Vagina (tissue), 2 donors: ENCODE measurements at places on chromosomes 6 and 20.
A peak's percentile ranks its signal among the peaks of the same experiment; 100 is the strongest.

DNA sequence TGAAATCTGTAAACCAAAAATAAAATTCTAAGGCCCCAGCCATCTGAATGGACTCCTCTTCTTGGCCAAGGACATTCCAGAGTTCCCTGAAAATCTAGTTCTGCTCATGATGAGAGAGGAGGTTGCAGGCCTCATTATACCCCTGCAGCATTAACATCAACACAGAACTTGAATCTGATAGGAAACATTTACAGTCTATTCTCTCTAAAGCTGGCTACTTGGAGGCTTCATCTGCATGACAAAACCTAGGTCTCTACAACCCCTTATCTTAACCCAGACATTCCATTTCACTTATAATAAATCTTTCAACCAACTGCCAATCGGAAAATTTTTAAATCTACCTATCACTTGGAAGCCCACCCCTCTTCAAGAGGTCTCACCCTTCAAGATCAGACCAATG is 15.7 kb downstream of the RTN4IP1 start:
- DNase-seq = no peak

GRCh38 chr20:41499064-41499463 is 119.1 kb downstream of the CHD6 start:
- DNase-seq = no peak

DNA sequence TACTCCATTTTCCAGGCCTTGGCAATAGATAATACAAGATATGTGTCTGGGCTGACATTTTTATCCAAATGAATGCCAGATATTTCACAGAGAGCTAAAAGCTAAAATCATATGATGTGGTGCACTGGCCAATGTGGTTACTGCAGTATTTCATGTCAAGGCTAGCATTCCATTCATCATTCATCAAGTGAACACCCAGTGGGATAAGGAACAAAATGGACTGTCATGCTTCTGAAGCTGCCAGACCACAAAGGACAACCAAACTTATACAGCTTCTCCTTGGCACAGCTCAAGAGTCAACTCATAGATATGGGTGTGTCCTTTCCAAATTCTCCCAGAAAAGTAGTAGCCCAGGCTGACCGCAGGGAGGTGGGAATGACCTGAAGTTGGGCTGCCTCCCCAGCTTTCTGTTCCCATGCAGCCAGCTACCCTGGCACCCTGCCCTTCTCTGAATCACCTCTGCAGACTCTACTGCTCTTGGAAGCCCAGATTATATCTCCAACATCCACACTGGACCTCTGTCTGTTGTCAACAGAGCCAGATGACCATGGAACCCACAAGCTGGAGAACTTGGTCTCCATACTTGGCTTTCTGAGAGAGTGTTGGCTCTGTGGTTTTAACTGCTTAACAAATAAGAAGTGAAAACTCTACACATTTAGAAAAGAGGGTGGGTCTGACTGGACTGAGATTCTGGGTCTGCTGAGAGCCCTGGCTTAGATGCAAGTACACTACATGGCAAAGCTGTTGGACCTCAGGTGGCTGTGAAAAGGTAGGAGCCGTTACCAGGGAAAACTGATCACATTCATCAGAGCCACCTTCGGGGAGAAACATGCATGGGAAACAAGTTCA is 122.8 kb downstream of the ALDH8A1 start:
- peak; percentile 95 for DNase-seq

DNA sequence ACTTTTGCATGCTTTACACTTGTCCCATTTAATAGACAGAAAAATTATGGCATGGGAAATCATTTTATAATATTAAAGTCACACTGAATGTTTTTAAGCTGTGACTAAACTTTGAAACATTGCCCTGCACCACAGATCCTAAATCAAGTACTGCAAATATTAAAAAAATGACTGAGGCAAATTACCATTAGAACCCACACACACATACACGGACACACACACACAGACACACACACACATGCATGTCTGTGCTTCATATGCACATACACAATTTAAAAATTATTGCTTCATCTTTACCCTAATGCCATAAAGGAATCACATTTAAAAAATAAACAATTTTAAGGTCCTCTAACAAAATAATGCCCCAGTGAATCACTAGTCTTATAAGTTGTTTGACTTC is 19.9 kb downstream of the CYP24A1 start:
- no peak for DNase-seq

GRCh38 chr6:129525055-129525454 is 184.9 kb downstream of the ARHGAP18 start:
- no peak for DNase-seq

DNA sequence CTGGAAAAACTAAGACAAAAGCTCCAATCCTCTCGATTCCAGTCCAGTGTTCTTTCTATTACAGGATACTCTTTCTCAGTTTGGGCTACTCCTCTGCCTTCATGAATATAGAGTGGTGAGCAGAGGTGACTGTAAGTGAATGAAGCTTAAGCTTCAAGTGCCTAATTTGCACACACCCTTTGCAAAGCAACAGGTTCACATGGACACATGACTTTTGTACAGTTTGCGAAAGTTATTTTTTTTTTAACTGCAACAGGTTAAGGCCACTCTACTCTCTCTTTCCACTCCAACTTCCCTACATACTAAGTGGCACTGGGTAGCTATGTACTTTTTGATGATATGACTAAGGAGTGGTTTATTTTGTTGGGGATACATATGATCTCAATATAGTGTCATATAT is 19.4 kb upstream of the HEY2 start:
- no peak for DNase-seq

DNA sequence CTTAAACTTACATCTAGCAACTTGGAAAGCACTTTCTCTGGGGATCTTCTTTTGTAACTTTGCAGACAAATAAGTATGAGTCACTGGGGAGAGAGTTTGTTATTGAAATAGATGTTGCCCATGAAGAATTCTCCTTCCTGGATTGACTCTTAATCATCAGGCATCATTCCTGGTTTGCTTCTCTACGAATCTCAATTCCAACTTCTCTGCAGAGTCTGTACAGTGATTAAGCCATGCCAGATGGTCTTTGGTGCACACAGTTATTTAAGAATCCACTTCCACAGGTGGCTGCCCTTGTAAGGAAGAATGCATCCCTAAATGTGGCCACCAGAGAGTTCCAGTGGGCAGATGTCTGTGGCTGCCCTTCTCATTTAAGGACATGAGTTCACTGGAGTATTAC is 25.7 kb downstream of the MYCT1 start:
- no peak for DNase-seq

GRCh38 chr6:134233180-134233955 is 84.5 kb downstream of the SGK1 start:
- DNase-seq = no peak

DNA sequence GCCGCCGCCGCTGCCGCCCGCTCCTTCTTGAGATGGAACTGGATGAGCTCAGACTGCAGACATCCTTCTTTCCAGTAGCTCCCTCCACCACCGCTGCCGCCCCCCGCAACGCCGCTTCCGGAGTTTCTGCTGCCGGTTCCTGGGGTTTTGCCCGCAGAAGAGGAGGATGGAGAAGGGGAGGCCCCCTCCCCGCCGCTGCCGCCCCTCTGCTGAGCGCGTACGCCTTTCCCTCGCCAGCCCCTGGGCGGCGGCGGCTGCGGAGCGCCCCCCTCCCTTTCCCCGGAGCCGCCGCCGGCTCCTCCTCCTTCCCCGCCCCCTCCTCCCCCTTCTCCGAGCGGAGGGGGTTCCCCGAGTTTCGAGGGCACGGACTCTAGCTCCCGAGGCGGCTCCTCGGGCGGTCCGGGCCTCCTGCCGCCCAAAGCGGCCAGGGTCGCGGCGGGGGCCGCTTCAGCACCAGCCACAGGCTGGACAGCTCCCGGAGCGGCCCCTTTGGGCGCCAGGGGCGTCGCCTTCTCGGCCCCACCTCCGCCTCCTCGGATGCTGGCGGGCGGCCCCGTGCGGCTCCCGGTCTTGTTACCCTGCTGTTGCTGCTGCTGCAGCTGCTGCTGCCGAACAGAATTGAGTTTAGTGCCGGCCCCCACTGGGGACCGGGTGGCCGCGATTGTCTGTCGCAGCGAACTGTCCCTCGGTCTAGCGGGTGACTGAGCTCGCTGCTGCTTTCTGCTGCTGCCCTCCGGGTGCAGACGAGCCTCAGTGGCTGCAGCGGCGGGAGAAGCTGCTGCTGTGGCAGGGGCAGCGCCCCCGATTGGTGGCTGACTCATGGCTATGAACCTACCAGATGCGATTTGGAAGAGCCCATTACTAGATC is 3.1 kb downstream of the MTCL3 start:
- DNase-seq = no peak

DNA sequence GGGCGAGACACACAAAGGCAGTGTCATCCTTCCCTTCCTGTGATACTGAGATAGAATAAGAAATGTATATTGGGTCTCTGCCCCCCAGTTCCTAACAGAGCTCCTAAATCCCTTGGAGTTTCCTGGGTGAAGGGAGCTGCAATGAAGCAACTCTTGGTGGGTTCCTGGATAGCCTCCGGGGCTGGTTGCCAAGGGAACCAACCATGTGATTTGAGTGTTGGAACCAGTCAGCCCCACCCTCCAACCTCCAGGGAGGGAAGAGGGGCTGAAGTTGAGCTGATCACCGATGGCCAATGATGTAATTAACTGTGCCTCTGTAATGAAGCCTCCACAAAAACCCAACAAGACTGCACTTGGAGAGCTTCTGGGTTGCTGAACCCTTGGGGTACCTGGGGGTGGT is 116.6 kb downstream of the SLC22A3 start:
- DNase-seq = no peak

GRCh38 chr6:105199711-105200110 is 19.9 kb upstream of the POPDC3 start:
- DNase-seq = no peak

DNA sequence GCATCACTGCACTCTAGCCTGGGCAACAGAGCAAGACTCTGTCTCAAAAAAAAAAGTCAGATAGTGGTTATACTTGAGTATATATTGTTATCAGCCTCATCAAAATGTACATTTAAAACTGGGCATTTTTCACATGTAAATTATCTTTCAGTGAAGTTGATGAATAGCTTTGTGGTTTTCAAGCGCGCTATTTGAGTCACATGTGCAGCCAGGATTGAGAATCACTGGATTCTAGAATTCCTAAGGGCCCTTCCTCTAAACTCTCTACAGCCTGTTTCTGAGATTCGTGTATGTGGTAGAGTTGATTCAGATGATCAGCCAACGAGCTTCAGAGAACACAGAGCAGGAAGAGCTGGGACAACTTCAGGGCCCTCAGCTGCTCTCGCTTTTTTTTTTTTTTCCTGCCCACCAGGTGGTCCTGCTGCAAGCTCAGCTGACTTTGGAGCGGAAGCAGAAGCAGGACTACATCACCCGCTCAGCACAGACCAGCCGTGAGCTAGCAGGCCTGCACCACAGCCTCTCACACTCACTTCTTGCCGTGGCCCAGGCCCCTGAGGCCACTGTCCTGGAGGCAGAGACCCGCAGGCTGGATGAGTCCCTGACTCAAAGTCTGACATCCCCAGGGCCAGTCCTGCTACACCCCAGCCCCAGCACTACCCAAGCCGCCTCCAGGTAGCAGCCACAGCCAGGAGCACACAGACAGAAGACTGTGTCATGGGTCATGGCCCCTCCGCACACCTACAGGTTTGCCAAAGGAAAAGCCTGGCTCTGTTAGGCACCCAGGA is 18.3 kb downstream of the C20orf173 start:
- no peak for DNase-seq

DNA sequence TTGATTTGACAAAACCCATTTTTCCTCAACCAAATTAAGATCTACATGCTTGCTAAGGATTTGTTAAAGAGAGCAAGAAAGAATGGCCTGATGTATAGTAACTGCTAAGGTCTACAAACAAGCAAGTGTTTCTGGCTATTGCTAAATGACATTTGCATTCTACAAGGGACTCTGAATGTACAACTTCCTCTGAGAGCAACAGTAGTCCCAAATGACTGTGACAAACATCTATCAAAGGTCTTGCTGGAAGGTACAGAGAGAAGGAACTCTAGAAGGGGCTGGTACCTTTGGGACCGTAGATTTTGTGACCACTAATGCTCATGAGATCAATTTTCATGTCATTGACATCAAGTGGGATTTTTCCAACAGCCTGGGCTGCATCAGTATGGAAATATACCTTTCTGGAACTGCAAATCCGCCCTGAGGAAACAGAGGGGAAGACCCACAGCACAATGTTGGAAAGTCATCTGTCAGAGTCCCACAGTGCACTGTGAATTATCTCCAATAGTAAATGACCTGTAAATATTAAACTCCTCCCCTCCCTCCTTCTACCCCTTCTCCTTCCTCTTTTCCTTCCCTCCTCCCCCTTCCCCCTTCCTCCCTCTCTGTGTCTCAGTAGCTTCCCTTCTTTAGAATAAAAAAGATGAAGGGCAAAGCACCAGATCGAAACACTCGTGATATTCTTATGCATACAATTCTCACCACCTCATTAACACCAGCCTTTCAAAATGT is 15.9 kb upstream of the CPNE1 start:
- DNase-seq = no peak

DNA sequence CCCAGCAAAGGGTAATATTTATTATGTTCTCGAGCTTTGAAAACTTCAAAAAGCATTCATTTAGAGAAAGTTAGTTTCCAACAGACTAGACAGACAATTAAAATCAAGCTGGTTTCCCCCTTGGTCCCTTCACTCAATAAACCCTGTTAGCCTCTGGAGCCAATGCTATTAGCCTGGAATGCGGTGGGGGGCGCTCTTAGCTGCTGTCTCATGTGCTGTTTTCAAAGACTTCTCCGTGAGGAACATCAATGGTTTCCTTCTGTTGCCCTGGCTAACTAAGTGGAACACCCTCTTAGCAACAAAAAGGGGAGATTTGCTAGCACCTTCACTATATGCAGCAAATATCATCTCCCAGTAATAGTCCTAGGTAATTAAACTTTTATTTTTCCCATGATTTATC is 86.4 kb downstream of the LY86 start:
- no peak for DNase-seq

- DNase-seq = no peak
Observed at GRCh38 chr6:121314381-121315112, 19.7 kb downstream of the TBC1D32 start.

GRCh38 chr6:118212451-118213173 is 305.5 kb downstream of the SLC35F1 start:
- no peak for DNase-seq

GRCh38 chr6:122730775-122731386 is 48.6 kb upstream of the FABP7 start:
- no peak for DNase-seq

GRCh38 chr6:128560966-128561365 is 40.6 kb upstream of the PTPRK start:
- no peak for DNase-seq

- no peak for DNase-seq
Observed at GRCh38 chr6:136351518-136352110, 62.0 kb upstream of the BCLAF1 start.

DNA sequence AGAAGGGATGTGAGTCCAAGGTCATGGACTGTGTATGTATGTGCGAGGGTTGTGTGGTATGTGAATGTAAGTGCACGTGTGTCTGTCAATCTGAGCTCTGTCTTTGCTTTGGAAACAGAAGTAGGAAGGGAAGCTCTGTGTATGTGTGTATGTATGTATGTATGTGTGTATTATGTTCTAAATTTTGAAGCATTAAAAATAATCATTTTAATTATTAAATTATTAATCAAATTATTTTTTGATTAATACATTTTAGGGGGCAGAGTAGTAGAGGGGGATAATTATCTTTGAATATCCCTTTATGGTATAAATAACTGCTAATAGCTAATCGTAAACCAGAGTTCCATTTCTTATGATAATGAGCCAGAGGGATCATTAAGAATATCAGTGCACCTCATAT is 42.8 kb downstream of the SH3BGRL2 start:
- DNase-seq = no peak

- no peak for DNase-seq
Observed at GRCh38 chr6:130050230-130050629, 31.8 kb downstream of the L3MBTL3 start.
